SK-N-SH (cell line): ENCODE measurements at places on chromosomes 7 and 10.

DNA sequence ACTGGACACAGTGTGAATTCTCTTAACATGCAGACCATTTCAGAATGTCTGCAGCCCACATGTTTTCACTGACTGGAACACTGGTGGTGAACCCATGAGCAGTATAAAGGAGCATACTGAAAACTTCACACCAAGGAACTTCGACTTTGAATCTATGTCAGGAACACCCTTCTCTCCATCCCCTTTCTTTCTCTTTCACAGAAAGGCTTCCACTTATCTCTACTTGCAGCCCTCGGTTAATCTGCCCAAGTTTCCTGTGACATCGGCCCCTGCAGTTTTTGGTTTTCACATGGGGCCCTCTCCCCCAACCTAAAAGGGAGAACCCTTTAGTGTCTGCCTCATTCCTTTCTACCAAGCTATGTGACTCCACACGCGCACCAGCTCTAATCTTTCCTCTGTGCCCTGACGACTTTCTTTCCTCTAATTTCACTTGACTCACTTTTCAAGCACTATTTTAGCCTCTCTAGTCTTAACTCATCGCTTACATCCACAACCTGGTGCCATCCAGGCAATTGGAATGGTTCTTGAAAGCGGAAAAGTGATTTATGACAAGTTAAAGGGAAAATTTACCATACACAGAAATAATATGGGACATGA is 70.1 kb downstream of the RELN start:
- no peak for DNase-seq

- no peak for DNase-seq
These were observed 53.1 kb downstream of the INPP5A start for GRCh38 chr10:132590752-132591121.

DNA sequence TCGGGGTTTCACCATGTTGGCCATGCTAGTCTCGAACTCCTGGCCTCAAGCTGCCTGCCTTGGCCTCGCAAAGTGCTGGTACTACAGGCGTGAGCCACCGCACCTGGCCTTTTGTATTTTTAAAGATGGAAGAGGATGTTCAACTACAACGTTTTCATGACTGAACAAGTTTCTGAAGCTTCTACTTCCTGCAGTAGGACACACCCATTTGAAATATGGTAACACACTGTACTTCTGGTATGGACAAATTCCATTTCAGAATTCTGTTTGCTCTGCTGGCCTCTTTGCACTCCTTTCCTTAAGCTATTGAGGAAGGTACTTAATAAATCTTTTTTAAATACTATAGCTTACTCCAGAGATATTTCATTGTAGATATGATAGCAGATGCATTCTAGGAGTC is 10.9 kb upstream of the CDK1 start:
- DNase-seq = no peak

- no peak for DNase-seq
These were observed 179.2 kb upstream of the AUTS2 start for GRCh38 chr7:69418869-69419670.

DNA sequence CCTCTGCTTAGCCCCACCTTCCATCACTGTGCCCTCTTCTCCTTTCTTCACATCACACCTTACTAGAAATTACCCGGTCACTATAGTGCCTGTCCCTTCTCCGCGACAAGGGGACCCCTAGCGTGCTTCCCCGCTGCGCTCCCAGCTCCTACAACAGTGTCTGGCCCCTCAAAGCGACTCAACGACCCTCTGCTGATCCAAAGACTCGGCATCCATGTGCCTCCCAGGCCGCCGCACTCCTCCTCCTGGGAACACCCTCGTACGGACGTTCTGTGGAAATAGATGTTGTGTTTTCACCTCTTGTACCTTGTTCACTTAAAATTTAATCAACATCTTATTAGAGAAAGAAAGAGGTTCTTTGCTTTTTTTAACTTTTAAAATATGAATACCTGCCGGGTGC is 463.5 kb downstream of the DNAJB6 start:
- no peak for DNase-seq

DNA sequence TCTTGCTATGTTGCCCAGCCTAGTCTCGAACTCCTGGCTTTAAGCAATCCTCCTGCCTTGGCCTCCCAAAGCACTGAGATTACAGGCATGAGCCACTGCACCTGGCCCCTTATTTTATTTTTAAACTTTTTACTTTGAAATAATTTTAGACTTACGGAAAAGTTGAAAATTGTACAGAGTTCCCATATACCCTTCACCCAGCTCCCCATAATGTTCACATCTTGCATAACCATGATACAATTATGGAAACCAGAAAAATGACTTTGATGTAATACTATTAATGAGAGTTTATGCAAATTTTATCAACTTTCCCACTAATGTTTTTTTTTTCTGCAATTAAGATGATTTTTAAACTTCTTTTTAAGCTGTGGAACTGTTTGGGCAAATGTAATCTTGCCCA is 58.3 kb downstream of the CDH23 start:
- no peak for DNase-seq

GRCh38 chr10:123726381-123726780 is 60.2 kb downstream of the GPR26 start:
- DNase-seq = no peak

DNA sequence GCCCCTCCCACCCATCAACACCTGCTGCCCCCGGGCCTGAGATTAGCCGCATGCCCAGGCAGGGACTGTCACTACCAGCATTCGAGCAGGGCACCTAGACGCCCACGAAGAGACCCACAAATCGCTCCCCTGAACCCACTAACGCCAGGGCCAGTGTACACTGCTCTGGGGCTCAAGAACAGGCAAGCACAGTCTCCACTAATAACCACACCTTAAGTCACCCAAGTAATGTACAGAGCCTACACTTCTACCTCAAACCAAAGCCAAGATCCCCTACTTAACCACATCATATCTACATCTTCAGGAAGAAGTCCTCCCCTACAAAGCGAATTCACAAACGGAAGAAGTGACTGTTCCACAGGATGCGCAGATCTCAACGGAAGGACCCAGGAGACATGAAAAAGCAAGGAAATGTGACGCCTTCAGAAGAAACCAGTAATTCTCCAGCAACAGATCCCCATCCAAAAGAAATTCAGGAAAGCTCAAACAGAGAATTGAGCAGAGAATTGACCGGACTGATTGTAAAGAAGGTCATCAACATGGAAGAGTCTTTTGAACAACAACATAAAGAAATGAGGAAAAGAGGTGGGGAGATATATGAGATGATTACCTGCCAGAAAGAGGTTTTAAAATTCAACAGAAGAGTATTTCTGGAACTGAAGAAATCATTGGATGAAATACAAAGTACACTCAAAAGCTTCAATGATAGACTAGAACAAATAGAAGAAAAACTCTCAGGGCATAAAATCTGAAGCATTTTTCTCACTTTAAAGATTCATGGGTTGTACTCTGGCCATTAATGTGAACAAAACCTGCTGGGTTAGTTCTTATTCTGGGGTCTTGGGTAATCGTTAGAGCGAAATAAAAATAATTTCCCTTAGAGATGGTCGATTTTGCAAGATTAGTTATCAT is 20.9 kb downstream of the IFT22 start:
- DNase-seq = no peak

DNA sequence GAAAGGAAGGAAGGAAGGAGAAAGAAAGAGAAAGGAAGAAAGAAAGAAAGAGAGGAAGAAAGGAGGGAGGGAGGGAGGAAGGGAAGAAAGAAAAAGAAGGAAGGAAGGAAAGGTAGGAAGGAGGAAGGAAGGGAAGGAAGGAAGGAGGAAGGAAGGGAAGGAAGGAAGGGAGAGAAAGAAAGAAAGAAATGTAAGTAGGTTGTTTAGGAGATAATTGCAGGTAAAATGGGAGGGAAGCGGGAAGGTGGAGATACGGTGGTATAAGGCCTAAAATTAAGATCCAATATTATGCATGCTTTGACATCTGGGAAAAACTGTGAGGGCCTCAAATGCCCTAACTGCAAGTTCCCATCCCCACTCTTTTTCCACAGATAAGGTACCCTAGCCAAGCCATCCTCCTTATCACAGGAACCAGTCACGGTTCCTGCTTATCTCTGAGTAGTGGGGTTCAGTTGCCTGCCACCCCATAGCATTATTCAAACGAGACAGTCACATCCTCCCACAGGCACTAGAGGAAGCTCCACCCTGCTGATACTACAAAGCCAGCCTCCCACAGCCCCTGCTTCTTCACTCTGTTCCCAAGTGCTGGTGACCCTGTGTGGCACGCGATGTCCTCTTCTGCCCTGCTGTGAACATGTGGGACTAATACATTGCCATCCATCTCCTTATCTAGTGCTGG is 28.7 kb downstream of the ST8SIA6 start:
- DNase-seq = no peak

DNA sequence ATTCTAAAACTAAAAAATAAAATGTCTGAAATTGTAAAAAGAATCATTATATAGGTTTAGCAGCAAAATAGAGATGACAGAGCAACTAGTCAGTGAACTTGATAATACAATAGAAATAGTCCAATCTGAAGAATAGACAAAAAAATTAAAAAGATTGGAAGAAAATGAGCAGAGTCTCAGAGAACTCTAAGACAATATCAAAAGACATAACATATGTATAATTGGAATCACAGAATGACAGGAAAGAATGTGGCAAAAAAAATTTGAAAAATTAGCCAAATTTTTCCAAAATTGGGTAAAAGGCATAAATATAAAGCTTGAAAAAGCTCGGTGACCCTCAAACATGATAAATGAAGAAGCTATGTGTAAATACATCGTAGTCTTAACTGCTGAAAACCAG is 38.0 kb upstream of the CASD1 start:
- DNase-seq = no peak

- DNase-seq = peak; percentile 69
These were observed 436 bp downstream of the GNB2 start for GRCh38 chr7:100673942-100674410.

- DNase-seq = no peak
These were observed 425.8 kb upstream of the CELF2 start for GRCh38 chr10:10591715-10592341.

DNA sequence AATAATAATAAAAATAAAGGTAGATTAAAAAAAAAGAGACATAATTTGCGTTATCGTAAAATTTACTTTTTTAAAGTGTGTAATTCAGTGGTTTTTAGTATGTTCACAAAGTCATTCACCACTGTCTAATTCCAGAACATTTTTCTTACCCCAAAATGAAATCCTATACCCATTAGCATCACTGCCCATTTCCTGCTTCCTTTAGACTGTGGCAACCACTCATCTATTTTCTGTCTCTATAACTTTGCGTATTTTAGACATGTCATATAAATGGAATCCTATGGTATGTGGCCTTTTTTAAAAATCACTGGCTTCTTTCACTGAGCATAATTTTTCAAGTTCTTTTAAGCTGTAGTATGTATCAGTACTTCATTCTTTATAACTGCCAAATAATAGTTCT is 53.6 kb downstream of the KAT6B start:
- DNase-seq = no peak

DNA sequence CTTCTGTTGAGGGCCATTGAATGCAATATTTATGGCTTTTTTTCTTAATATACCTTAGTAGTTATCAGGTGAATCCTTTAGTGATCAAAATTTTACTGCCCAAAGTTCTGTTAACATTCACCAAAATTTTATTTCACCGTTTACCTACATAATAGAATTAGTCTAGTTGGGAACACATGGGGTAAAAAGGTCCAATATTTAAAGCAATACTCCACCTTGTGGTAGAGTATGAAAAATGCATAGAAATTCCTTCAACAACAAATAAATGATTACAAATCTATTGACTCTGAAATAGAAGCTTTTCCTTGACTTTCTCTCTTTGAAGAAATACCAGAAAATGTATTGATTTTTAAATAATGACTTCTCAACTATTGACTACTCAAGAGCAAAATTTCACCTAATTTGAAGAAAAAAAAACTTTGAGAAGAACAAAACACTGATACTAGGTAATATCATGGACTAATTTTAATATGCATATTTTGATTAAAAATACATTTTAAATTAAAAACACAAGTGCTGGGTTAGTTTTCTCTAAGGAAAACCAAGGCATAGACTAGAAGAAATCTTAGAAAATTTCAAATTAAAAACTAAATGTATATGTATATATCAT is 43.3 kb downstream of the POLR1F start:
- DNase-seq = peak; percentile 39

DNA sequence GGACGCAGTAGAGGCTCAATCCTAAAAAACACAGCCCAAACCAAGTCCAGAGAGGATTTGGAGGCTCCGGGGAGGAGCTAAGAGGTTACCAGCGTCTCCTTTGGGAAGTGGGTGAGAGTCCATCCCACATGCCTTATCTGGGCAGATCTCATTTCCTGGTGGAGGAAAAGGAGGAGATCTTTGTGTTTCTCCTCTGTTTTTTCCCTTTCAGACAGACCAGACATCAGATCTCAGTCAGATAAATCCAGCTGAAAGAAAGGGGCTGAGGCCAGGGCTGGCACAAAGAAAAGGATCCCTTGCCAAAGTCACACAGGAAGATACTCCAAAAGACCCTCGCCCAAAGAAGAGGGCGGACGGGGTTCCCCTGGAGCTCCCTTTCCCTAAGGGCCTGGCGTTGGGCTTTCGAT is 58.3 kb upstream of the COMTD1 start:
- DNase-seq = peak; percentile 55

DNA sequence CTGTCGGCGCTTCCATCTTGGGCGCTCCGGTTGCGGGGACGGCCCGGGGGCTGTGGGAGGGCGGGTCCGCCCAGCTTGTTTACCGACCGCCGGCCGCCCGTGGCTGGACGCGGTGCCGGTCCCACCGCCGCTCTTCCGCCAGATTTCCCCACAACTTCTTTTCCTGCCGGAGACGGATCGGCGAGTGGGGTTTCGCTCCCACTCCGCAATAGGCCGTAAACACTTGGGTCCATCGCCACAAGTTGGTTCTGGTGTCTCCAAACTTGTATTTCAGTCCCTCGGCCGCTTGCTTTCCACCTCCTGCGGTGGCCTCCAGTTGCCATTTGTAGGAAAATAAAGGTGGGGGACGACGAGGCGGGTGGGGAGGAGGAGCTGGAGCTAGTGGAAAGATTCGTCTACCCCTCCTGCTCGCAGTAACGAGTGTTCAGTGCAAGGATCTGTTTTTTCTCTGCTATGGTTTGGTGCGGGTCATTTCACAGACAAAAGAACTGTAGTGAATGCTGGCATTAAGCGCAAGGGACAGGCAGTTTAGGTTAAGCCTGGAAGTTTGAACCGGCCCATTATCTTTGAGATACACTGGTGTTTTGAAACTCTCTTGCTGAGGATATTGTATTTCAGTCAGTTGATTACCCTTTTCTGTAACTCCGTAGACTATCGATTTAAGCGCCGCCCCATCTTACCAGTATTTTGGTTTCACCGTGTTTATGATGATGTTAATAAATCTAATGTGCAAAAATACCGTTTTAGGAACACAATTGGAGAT is 24.3 kb upstream of the ZRANB1 start:
- DNase-seq = peak; percentile 73

DNA sequence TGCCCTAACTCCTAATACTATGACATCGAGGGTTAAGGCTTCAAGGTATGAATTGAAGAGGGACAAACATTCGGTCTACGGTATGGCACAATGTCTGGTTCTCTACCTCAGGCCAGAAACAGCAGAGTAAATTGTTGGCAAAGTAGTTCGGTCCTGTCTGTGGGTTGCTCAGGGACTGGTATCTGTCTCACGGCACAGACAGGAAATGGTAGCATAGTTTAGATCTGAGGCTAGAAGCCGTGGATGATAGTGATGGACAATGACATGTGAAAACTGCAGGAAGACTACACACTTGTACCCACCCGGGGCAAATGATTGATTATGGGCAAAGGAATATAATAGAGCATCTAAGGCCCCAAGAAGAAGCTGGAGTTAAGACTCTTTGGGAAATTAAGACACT is 106.2 kb downstream of the TWIST1 start:
- no peak for DNase-seq

- DNase-seq = peak; percentile 51
These were observed 343.0 kb downstream of the CRPPA start for GRCh38 chr7:16078076-16078952.

GRCh38 chr7:10708447-10708846 is 265.2 kb upstream of the PHF14 start:
- DNase-seq = peak; percentile 43
